ENCODE measurements at places on chromosomes 6 and 20.

DNA sequence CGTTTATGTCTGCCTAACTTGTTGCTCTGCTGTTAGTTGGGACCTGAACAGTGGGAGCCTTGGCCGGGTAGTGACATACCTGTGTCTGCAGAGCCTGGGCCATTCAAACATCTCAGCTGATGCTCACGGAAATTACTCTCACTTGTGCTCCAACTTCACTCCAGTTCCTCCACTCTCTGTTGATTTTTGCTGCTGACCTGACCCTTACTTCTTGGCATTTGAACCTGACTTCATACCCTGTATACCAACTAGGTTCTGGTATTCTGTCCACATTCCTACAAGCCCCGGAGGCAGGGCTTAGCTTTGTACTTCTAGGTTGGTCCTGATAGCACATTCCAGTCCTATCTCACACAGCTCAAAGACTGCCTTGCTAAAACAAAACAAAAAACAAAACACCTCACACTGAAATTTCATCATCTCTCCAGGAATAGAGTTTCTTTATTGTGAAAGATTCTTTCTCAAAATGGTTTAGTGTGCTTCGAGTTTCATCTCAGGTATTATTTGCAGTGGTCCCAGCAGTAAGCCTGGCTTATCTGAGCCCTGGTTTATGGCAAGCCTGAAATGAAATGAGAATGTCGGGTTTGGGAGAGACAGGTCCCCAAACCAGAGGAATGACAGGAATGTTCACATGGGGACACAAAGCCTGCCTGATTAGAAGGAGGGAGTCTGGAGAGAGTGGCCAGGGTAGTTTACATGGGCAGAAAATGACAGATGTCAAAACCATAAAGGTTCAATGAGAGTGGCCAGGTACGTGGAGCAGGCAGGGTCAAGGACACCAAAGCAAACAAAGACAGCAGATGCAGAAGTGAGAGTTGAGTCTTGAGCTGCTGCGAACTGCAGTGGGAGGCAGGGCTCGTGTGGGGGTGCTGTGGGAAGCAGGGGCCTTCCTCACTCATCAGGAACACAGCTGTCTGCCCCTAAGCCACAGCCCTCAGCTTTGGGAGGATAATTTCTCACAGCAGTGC lies 174.2 kb upstream of the HDAC2 start:
- no peak for DNase-seq

GRCh38 chr6:35794536-35795452 lies 2.3 kb downstream of the CLPS start:
- no peak for DNase-seq

- no peak for DNase-seq
These were observed 24.6 kb downstream of the GPR6 start for GRCh38 chr6:110002676-110003075.

- no peak for DNase-seq
These were observed 33.5 kb downstream of the CFAP61 start for GRCh38 chr20:20085812-20086211.

All from activated CD8-positive, alpha-beta T cell treated with anti-CD3 and anti-CD28 coated beads for 36 hours (primary cell).